Activated naive CD4-positive, alpha-beta T cell treated with anti-CD3 and anti-CD28 coated beads for 36 hours (primary cell): ENCODE measurements at places on chromosomes 12 and 14. TPM values are rescaled to one million over a fixed set of nuclear protein-coding genes. Genes with fewer than 3 reads are reported as not detected.
A peak's percentile ranks its signal among the peaks of the same experiment; 100 is the strongest.

- peak; percentile 76 for DNase-seq
Measured at GRCh38 chr12:117857632-117858612, 110.9 kb downstream of the KSR2 start.

Gene MFAP5
- not detected for total RNA-seq

GRCh38 chr12:10612984-10613348 is 443 bp downstream of the MAGOHB start:
- no peak for DNase-seq

Gene TMPRSS12
- total RNA-seq = not detected

GRCh38 chr14:32206552-32206951 is 3.5 kb upstream of the RNU6-8 start:
- DNase-seq = no peak

DNA sequence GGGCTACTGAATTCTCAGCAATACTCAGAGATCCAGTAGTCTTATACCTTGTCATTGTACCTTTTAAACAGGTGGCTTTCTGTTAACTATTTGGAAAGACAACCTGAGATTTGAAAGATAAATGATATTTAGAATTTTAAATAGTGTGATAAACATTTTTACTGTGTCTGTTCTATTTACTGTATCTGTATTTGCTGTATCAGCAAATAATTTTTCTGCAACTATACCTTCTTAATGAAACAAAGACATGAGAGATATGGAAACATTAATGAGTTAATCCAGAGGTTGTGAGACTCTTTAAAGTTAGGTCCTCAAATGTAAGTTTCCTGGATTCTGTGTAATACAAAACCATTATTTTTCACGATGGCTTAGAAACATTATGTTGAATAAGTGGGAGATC is 249.6 kb downstream of the CCDC59 start:
- DNase-seq = no peak

DNA sequence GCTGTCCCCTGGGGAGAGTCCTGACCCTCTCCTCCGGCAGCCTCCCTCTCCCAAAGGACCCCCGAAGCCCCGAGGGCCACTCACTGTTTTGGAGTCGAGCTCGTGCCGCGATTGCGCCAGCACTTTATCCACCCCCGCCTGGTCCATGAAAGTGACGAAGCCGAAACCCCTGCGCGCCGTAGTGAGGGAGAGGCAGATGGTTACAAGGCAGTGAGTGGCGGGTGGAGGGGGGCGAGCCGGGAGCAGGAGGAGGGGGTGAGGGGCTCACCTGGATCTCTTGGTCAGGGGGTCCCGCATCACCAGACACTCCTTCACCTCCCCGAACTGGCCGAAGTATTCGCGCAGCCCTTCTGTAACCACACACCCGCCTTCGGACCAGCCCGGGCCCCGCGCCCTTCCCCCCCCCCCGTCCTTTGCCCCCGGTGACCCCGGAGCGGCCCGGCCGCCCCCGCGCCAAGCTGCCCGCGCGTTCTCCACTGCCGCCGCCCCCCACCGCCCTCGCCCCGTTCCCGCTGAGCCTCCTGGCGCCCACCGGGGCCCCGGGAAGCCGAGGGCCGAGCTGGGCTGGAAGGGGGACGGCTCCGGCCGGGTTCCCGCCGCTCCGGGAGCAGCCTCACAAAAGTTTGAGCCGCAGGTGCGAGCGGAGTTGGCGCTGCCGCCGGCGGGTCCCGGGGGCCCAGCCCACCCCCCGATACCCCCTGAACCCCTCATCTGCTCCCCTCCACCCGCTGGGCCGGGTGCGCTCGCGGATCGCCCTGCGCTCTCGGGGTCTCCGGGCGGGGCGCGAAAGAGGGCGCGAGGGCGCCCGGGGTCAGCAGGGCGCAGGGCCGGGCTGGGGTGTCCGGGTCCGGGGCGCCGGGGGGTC is 808 bp downstream of the MSI1 start:
- DNase-seq = peak; percentile 52

DNA sequence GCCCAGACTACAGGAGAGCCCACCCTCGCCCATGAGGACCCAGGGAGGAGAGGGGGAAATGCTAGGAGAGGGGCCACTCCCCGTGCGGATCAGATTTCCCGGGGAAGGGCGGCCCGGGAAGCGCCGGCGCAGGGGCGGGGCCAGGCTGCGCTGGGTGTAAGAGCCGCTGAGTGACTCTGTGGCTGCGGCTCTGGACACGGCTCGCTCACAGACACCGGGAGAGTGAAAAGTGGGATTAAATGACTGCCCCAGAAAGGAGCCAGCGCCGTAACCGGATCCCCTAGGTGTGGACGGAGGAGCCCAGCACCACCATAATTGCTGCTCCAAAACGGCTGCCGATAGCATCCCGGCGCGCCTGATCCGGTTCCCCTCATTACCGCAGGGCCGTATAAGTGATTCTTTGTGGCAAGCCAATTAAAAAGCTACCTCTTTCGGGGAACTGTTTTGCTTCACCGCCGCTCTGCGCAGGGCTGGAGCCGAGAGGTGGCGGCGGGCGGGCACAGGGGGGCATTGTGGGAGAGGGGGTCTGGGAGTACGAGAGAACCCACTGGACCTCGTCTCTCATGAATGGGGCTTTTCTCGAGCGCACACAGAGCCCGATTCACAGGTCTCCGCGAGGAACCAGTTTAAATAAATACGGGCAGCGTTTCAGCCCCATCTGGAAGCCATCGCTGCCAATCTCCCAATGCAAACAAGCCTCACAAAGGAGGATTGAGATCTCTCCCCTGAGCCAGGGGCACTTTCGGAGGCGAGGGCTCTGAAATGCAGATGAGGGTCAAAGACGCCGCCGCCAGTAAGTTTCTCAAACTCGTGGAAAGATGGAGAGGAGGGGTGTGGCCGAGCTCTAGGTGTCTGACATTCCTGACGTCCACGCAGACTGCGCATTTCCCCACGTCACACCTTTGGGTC is 2.5 kb downstream of the COL2A1 start:
- no peak for DNase-seq

Gene A2ML1
- total RNA-seq = not detected

GRCh38 chr12:106249411-106250135 is 1.8 kb upstream of the CKAP4 start:
- no peak for DNase-seq

GRCh38 chr12:55938826-55939501 is 8.0 kb downstream of the DGKA start:
- DNase-seq = peak; percentile 53

Gene LIN7A
- total RNA-seq = not detected

DNA sequence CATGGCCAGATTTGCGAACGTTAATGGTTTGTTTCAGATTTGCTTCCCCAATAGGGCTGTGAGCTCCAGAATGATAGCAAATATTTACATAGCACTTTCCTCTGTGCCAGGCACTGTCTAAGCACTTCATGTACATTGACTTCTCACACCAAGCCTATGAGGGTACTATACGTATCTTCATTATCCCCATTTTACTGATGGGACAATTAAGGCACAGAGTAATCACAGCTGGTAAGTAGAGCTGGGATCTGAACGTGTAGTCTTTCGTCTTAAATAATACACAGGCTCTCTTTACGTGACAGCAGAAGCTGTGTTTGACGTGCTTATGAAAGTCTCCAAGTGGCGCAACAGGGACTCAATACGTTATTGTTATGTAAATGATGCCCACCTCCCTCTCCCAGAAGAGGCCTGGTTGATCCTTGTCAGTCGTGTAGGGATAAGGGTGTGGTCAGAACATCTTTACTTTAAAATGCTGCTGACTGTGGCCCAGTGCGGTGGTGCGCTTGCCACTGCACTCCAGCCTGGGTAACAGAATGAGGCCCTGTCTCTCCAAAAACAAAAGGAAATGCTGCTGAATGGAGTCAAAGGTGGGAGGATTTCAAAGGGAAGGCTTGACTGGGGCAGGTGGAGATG is 66.3 kb upstream of the TCL1B start:
- DNase-seq = no peak

DNA sequence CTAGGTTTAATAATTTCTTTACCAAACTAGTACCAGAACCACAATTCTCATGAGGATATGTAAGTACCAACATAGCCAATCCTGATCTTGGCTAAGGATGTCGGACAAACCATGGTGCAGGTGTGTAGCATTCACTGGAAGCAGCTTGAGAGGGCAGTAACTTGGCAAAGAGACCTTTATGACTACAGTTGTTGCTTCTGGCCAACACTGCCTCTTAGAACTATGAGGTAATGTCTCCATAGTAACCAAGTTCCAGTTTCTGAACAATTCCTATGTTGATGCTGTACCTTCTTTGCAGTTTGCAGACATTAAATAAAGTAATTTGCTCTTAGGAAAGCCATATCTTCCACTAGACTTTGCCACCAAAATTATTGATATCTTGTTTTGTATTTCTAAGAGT is at the start of gene LMNTD1:
LMNTD1 (minus strand) TSS at position 186 of the 400 bp plus-strand sequence. CDS start 324 bp downstream, outside the sequence.
- DNase-seq = no peak

Gene CD63
- total RNA-seq = 62.3 TPM

Gene LIMA1
- 15.9 TPM for total RNA-seq

Gene RNASE3
- not detected for total RNA-seq

GRCh38 chr14:57573173-57573572 is 79.5 kb upstream of the CCDC198 start:
- DNase-seq = no peak

- peak; percentile 45 for DNase-seq
Measured at GRCh38 chr12:48980953-48981756, 3.0 kb downstream of the WNT1 start.

Gene STX2
- 13.6 TPM for total RNA-seq

Gene CD163L1
- not detected for total RNA-seq

GRCh38 chr12:31714406-31715271 is 14.2 kb downstream of the AMN1 start:
- DNase-seq = no peak

GRCh38 chr14:62943202-62943601 is 102.1 kb downstream of the KCNH5 start:
- DNase-seq = no peak

DNA sequence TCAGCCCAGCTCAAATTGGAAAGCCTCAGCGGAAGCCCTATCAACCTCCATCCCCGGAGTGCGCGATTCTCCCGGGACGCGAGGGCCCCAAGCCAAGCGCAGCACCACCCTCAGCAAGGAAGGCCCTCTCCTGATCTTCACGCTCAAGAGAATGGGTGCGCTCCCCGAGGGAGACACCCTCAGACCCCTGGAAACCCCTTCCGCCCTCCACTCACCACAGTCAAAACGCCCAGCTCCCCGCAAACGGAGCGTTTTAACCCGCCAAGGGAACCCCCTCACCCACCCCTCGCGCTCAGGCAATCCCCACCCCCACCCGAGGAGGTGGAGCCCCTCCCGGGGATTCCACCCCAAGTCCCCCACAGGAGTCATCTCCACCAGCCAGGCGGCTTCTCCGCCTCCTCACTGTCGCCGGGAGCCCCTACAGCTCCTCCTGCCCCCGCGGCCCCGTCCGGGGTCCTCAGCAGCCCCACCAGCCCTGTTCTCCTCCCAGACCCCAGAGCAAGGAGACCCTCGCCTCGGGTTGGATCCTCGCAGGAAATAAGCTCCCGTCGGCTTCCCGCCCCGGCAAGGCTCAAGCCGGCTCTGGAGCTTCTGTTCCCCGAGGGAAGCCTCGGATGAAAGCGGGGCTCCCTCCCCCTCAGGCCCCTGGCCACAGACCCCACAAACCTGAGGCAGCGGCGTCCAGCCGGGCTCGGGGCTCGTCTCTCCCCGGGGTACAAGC is 507 bp downstream of the BAZ2A start:
- DNase-seq = peak; percentile 75

DNA sequence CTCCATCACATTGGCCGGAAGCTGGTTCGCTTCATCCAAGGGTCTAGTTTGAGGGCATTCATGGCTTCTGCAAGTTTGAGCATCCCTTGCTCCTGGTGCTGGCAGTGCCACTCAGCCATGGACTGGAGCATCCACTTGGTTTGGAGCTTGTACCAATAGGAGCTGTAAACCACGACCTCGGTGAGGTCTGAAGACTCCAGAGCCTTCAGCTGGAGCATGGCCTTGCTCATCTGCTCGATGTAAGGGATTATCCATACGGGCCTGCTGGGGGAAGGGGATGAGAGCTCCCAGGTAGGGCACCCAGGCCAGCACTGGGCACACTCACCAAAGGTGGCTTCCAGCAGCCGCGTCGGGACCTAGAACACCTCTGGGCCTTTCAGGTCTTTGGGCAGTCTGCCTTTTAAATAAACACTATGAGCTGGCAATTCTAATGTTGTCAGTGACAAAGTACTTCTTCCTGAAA is 13.5 kb downstream of the FOS start:
- no peak for DNase-seq

Gene SRSF5
- 296 TPM for total RNA-seq

Gene VWF
- not detected for total RNA-seq

DNA sequence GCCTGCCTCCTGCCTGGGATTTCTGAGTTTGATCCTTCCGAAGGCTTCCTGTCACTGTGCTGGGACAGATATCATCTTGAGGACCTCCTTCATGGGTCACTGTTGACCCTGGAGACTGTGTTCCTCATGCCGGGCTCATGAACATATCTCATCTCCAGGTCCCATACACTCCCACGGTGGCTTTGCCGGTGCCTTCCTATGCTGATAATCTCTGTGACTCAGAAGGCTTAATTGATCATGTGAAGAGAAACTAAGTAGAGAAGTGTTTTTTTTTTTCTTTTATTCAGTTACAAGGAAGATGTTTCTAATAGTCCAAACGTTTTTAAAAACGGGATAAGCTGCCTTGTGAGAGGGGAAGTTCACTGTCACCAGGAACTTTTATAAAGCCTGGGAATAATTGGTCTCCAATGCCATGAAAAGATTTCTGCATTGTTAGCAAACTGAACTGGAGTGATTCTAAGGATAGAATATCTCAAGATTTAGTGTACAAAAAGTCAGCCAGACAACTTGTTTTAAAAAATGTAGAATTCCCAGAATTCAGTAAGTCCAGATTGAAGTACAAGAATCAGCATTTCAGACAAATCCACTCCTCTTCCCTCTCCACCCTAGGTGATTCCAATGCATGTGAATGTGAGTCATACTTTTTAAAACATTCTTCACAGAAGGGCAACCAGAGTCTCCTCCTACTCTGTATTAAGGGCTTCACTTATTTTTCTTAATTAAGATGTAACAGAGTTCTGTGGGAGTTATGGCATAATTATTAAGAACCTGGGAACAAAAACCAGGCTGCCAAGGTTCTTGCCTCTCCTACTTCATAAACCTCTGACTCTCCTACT is 139.8 kb upstream of the LGR5 start:
- no peak for DNase-seq

Gene EMP1
- total RNA-seq = 4.0 TPM

DNA sequence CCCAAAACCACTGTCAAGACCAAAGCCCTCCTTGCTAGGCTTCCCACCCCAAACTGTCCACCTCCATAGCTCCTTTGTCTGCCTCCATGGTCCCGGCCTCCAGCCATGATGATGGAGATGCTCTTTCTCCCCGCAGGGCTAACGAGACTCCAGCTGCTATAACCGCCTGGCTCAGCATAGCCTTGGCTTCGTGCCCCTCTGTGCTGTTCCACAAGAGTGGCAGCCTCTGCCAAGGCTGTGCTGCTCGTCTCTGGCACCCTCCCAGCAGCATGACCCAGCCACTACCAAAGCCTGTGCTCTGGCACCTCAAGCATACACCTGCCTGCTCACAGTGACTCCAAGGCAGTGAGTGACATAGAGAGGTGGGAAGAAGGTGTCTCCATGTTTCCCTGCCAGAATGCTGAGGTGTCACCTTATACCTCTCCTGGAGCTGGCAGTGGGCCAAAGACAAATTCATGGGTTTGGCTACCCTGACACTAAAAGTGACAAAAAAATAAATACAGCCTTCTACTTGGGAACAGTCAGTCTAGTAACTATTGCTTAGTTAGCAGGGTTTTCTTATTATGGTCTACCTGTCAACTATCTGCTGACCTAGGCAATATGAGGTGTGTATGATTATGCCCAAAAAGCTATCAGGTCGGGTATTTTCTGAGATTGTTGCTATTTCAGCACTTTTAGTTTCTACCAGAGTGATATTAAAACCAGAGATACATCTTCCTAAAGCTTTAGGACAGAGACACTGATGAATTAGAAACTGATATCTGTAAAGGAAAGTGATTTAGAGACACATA is 16.1 kb upstream of the KRT73 start:
- no peak for DNase-seq
